Brain microvascular endothelial cell (primary cell): ENCODE measurements at places on chromosomes 3 and 15.

GRCh38 chr3:160643994-160644393 is 33.0 kb upstream of the ARL14 start:
- no peak for DNase-seq

GRCh38 chr3:148932972-148933371 is 58.4 kb upstream of the GYG1 start:
- no peak for DNase-seq

DNA sequence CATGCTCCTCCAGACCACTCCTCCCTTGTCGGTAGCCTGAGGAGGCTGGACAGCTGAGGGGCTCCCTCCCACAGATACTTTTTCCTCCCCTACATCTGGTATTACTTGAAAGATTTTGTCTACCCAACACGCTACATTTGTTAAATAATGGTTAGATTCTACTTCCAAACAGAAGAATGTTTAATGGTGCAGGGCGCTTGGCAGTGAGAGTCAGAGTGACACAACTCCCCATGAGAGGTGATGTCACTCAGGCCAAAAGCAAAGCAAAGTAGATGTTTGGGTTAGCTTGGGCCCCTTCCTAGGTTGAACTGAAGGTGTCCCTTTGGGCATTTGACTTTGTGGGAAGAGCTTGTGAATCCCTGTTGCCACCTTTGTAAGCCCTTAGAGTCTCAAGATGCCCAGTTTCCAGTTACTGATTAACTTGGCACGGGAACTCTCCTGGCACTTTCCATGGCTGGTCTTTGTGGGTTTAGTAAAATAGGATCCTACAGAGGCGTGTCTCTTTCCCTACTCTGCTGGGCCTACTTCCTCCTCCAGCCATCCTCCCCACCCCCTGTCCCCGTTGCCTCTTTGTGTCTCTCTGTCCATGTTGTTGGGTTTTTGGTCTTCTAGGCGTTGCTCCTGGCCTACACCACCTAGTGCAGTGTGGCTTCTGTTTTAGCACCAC is 5.6 kb downstream of the LIMD1 start:
- no peak for DNase-seq

- DNase-seq, result peak; percentile 59
These were observed 35.2 kb downstream of the GLB1 start for GRCh38 chr3:33061782-33062181.

- DNase-seq, result no peak
These were observed 5.2 kb downstream of the PARP3 start for GRCh38 chr3:51947215-51947900.

GRCh38 chr3:34973586-34973985 is 665.7 kb upstream of the ARPP21 start:
- no peak for DNase-seq

DNA sequence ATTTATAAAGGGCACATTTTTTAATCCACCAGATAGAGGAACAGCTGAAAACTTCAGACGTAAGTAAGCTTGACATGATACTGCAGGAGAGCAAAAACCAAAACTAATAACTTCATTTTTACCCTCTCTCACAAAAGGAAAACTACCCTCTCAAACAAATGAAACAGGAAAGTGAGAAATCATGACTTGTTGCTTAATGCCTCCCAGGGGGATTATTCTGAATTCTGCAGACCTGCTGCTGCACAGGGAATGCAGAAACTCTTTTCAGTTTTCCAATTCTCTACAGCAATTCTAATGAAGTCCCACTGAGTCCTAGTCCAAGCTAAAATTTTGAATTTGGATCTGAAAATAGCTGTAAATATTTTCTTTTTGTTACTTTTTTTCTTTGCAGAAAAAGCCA is 637.1 kb upstream of the CCDC54 start:
- no peak for DNase-seq

GRCh38 chr3:62252438-62253157 is 120.8 kb downstream of the FEZF2 start:
- peak; percentile 6 for DNase-seq

- DNase-seq, result no peak
These were observed 28.8 kb upstream of the ANP32A start for GRCh38 chr15:68849497-68849896.

DNA sequence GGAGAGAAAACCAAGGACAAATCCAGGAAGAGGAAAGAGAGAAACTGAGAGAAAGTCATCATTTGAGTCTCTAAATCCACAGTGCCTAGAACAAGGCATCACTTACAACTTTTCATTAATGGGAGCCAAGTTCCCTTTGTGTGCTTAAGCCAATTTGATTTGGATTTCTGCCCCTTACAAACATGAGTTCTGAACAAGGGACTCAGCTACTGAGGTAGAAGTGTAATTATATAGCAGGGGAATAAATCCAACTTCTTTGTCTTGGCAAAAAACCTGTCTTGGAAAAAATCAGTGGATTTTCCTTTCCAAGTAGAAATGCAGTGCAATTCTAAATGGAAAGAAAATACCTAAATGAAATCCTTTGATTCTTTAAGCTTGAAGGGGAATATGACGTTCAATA is 307.2 kb upstream of the CNTN3 start:
- DNase-seq, result no peak

DNA sequence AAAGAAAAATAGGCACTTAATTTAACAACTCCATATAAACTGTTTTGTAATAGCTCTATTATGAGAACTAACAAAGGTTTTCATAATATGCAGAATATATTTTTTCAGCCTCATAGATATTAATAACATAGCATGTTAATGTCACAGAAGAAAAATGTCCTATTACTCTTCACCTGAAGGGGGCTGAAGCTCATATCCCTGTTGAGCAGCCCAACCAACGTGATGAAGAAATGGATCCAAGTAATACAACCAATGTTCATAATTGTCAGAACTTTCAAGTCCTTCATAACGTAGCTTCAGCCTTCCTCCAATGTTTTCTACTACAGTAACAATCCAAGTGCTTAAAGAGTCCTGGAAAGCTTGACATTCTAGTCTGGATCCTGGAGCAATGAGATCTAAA is 34.5 kb upstream of the STIMATE start:
- no peak for DNase-seq

DNA sequence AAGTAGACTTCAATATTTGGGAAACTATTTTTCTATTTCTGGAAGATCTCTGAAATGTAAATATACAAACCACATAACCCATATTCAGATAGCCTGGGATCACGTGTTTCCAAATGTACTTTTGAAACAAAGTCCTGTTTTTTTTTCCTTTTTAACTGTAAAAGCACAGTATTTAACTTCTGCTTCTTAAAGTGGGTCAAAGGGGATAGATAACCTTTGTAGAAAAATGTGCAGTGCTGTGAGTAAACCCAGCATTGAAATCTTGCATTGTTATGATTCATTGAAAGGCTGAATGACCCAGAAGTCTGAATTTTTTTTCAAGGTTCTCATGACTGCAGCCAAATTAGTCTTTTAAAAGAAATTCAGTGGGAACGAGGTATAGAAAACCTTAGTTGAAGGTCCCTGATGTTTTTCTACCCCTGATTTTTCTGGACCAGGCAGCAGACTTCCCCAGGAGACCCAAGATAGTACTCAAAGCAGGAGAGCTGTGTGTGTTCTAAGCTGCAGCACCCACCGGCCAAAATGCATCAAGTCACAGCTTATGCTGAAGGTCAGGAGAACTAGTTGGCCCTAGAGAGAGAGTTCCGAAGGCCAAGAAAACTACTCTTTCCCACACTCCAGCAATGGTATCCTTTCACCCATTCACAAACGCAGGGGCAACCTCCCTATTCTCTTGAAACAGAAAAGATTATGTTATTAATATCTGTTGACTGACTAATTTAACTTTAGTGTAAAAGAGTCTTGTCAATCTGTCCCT is 43.6 kb upstream of the APH1B start:
- peak; percentile 83 for DNase-seq

GRCh38 chr15:90957791-90958190 is 3.1 kb downstream of the RCCD1 start:
- DNase-seq, result no peak

DNA sequence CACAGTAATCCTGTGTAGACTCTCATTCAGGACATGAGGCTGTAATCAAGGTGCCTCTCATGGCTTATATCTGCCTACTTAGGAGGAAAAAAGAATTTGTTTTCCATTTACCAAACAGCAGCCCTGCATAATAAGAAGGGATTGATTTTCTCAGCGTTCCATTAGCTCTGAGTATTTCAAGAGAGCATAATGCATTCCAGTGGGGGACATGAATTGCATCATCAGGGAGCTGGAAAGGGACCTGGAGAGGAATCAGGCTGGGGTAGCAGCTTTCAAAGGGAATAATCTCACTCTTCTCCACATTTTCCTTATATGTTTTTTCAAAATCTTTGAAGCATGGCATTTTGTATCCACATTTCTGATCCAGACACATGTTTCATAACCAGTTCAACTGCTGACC is 150.6 kb upstream of the ANKRD28 start:
- DNase-seq, result no peak

GRCh38 chr15:23074684-23075083 is 35.3 kb upstream of the TUBGCP5 start:
- DNase-seq, result no peak

DNA sequence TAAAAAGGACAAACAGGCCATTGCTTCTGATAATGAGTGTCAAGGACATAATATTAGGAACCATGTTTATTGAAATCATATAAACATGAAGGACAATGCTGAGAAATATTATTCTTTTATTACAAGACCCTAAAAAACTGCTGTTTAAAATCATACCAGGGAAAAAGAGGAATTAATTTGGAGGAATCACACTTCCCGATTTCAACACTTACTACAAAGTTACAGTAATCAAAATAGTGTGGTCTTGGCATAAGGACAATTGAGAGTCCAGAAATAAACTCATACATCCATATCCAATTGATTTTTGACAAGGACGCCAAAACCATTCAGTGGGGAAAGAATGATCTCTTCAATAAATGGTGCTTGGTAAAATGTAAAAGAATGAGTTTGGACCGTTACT is 13.0 kb downstream of the CYP1A1 start:
- no peak for DNase-seq

DNA sequence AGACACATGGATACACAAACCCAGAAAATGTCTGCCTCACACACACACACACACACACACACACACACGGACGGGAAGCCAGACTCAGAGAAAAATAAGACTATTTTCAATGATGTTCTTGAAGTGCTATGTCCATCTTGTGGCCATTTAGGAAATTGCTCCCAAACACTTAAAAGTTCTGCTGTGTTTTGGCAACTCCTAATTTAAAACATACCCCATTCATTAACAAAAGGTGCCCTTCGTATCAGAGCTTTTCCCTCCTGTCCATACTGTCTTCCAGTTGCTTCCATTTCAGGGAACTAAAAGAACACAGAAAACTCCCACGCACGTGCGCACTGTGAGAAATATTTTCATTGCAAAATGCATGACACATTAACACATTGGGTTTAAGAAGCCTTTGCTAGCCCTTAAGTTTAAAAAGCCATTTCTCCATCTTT is 44.6 kb downstream of the SLC12A1 start:
- peak; percentile 79 for DNase-seq

DNA sequence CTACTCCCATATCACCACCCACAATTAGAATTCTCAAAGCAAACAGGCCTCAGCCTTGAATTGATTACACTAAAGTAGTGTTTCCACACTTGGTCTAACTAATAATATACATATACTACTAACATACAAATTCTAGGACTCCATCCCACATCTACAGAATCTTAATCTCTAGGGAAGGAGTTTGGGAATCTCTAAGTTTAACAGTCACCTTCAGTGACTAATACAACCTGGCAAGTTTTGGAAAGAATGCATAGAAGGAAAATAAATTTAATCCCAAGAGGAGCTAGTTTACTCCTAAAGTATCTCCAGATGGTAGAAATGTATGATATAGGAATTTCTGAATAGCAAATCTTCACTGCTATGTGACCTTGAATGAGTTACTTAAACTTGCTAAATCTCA is 9.1 kb downstream of the CLPX start:
- DNase-seq, result no peak

DNA sequence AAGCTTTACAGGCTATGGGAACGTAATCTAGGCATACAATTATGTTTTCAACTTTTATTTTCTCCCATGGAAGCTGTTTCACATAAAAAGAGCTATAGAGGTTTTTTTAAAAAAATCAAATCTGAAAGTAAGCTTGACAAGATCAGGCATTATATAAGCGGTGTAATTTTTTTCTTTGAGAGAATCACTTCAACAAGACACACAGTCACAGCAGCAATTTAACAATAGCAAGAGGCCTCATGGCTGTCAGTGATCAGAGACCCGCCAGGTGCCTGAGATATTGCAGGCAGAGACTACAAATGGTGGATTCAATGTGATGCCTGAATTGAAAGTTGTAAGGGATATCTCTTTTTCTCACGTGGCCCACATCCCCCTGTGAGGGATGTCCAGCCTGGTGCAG is 270.5 kb upstream of the TBC1D5 start:
- no peak for DNase-seq

GRCh38 chr15:77386626-77387025 is 33.3 kb downstream of the PEAK1 start:
- no peak for DNase-seq

DNA sequence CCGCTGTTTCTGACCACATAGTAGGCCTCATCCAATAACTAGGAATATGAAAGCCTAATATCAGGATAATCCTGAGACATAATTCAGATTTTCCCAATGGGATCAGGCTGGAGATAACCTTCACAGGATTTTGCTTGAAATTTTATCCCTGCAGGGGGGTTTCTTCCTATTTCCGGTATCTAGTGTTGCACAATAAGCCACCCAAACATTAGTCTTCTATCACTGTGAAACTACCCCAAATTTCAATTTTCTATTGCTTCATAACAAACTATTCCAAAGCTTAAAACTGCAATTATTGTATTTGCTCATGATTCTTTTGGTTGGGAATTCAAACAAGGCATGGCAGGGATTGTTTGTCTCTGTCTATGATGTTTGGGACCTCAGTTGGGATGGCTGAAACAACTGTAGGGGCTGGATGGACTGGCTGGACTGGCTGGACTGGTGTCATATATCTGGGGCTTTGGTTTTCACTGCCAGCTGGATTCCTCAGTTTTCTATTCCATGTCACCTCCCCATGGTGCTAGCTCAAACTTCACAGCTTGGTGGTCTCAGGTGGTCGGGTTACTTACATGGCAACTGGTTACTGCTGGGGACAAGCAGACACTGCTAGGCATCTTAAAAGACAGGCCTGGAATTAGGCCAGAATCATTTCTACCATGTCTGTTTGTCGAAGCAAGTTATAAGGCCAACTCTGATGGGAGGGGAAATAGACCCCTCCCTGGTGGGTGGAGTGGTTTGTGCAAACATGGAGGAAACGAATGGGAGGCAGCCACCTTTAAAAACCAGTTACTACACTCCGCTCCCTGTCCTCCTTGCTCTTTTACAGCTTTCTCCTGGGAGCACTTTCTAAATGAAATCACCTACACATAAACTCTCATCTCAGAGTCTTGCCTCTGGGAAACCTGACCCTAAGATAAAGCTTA is 88.2 kb upstream of the STT3B start:
- no peak for DNase-seq

DNA sequence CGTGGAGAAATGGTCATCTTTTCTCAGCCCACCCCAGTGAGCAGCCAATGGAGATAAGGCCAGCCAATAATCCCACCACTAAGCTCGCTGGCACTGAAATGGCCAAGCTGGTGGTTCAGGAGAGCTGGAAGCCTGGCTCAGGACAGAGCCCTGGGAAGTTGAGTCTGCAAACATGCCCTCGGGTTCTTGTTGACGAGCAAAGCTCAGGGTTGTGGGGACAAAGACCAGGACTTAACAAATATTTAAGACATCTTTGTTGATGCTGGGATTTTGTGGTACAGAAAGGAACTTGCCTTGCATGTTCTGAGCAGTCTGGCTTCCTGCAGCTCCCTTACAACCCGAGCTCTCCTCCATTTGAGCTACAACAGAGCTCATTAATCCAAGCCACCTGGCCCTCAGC is 4.4 kb downstream of the FAH start:
- no peak for DNase-seq
